ENCODE measurements at places on chromosomes 6 and 20. TPM values are rescaled to one million over a fixed set of nuclear protein-coding genes. Genes with fewer than 3 reads are reported as not detected.
A peak's percentile ranks its signal among the peaks of the same experiment; 100 is the strongest.

DNA sequence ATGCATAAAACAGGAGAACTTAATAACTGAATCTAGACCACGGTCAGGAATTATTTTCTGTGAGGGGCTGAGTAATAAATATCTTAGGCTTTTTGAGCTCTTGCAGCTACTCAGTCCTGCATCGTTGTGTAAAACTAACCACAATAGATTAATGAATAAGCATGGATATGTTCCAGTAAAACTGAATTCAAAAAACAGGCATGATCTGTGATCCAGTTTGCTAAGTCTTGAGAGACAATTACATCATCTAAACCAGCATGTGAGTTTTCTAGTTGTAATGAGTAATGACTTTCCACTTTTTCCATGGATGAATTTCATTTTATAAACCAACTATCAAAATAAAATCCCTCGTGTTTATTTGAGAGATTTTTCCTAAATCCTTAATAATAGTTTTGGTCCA is 336.8 kb downstream of the RFPL4B start:
- DNase-seq, result no peak

- no peak for DNase-seq
Measured at GRCh38 chr6:72864799-72865198, 242.9 kb downstream of the KCNQ5 start.

DNA sequence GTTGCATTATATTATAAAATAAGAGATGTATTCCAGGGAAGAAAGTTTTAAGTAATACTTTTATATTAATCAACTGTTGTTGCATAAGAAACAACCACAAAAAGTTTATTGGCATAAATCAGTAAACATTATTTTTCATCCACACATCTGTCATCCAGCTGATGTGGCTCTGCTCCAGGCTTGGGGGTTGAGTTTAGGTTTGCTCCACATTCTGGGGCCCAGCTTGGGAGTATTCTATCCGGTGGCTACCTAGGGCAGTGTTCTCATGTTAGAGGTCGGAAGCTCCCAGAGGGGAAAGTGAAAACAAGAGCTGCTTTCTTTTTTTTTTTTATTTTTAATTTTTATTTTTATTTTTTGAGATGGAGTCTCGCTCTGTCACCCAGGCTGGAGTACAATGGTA is 728.4 kb upstream of the FLRT3 start:
- no peak for DNase-seq

DNA sequence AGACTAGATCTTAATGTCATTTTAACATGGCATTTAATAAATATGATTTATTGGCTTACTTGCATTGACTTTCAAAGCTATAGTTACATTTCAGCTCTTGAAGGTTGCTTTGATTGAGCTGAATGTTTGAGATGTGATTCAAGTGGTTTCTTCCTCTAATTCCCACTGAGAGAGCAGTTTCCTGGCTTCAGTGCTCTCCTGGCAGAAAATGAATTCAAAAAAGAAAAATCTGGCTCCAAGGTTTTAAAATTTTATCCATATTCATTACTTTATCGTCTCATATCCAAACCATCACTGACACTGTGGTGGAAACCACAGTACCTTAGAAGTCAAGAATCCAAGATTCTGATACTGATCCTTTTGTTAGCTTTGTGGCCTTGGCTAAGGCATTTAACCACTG is 263.1 kb upstream of the HSF2 start:
- DNase-seq, result no peak

The PPP1R18 gene
- 28.0 TPM for total RNA-seq

The LY6G6F gene
- not detected for total RNA-seq

The LGSN gene
- not detected for total RNA-seq

DNA sequence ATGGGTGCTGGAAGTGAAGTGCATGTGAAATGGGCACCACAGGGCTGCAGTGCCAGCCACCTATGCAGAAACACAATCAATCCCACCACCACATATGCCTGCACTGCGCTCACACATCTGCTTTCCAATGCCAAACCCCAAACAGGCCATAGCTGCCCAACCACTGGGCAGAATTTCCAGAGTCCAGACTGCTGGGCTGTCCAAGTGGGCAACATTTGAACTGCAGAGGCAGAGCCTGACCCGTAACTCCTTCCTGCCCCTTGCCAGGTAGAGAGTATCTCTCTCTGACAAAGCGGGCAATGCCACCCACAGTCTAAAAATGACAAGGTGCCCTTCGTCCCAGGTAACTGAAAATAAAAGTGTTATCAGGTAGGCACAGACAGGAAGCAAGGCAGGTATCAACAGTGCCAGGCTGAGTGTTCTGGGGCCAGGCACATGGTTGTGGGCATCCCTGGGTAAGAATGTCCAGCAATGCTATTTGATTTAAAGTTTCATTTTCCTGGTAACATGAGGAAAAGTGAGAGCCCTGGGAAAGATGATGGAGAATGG is 79.5 kb downstream of the FOXA2 start:
- no peak for DNase-seq

DNA sequence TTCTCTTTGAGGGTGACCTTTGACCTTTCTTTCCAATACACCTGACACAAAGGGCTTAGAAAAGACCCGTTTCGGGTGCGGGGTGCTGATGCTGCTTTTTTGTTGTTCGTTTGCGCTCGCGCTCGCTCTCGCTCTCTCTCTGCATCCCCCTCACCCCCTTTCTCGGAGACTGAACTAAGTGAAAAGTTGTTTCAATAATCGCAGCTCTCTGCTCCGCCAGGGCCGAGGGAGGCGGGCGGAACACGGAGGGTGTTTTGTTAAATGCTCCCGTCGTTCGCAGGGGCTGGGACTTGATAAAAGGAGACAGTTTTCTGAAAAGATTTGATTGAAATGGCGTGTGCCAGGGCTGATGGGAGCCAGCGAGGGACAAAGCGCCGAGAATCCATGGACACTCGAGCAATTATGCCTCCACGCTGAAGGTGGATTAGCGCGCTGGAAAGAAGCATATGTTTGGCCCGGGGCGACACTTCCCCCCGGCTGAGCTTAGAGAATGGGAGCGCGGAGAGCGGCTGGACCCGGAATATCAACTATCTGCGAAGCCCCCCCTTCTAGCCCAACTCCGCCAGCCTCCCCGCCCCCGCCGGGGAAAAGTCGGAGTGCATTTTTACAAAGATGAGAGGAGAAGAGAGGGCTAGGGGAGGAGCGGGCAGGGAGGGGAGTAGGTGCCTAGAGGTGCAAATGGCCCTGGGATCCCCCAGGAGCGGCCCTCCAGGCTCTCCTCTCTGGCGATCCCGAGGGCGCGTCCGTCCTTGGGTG is 25.0 kb downstream of the TFAP2A start:
- DNase-seq, result no peak

DNA sequence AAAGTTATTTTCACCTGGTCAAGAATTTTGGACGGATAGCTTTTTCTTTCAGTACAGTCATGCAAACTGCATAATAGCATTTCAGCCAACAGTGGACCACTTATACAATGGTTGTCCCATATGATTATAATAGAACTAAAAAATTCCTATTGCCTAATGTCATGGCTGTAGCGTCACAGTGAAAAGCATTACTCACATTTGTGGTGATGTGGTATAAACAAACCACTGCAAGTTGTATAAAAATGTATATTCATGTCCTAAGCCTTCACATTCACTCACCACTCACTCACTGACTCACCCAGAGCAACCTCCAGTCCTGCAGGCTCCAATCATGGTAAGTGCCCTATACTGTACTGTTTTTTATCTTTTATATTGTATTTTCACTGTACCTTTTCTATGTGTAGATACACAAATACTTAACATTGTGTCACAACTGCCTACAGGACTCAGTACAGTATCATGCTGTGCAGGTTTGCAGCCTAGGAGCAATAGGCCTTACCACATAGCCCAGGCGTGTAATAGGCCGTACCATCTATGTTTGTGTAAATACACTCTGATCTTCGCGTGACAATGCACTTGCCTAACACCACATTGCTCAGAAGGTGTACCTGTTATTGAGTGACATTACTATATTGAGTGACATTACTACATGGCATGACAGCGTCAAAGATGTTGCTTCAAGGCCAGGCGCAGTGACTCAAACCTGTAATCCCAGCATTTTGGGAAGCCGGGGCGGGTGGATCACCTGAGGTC is 17.9 kb downstream of the ABHD12 start:
- no peak for DNase-seq

GRCh38 chr6:128598571-128598970 is 78.2 kb upstream of the PTPRK start:
- no peak for DNase-seq

GRCh38 chr20:24523661-24524060 is 54.2 kb downstream of the SYNDIG1 start:
- DNase-seq, result no peak

- no peak for DNase-seq
Measured at GRCh38 chr6:165616116-165616515, 46.9 kb downstream of the PDE10A start.

DNA sequence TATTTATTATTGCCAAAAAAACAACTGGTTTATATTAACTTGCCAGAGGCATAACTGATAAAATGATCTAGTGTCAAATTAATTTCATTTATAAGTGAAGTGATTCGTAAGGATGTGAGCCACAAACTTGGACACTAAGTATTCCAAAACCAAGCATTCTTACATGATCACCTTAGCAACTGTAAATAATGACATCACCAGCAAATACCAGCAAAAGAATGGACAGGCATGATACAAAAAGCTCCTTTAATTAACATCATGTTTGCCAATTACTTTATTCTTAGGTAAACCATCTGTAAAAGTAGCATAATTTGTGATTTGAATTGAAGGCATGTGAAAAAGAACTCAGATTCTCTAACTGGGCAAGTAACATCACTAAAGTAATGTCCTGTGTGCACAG is 17.2 kb upstream of the FNDC1 start:
- DNase-seq, result no peak

- DNase-seq, result no peak
Measured at GRCh38 chr6:157711060-157711459, 112.0 kb upstream of the SNX9 start.

DNA sequence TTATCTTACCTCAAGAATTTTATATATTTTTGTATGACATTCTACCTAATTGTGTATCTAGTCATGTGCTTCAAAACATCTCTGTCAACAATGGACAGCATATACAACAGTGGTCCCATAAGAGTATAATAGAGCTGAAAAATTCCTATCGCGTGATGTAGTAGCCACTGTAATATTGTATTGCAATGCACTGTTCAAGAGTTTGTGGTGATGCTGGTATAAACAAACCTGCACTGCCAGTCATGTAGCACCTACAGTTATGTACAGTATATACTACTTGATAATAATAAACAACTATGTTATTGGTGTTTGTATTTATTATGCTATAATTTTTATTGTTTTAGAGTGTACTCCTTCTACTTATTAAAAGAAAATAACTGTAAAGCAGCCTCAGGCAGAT is 672.7 kb downstream of the CD109 start:
- DNase-seq, result no peak

- DNase-seq, result peak; percentile 45
Measured at GRCh38 chr20:59994697-59995122, 36.5 kb downstream of the CDH26 start.

DNA sequence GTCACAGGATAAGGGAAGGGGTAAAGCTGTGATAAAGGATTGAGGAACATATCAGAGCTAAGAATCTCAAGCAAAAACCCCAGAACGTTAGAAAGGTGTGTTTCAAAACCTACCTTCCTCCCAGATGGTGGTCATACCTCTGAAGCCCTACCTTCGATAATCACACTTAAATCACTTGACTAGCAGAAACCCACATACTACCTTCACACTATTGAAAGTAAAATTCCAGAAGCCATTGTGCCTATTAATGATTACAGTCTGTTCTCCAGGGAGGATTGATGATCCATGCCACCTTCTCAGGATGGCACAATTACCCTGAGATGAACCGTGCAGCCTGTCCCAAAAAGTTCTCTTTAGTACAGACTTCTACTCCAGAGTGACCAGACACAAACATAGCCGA is 72.3 kb upstream of the SOX4 start:
- no peak for DNase-seq

The DACT2 gene
- 2.4 TPM for total RNA-seq

The CGAS gene
- 2.0 TPM for total RNA-seq

DNA sequence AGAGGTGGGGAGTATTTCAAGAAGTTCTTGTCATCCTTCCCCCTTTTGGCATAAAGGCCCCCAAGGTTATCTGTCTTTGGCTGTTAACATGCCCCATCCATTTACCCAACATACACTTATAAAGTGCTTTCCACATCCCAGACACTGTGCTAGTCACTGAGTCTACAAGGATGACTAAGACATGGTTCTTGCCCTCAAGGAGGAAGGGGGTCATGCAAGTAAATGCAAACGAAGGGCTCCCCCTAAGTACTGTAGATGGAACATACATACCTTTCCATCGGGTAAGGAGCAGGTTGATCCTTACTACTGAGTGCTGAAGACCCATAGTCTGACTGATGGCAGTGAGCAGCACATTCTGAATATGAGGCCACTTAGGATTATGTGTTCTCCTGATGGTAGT is 38.3 kb downstream of the HECA start:
- no peak for DNase-seq

GRCh38 chr6:51301962-51302361 is 483.3 kb downstream of the TFAP2B start:
- DNase-seq, result no peak

DNA sequence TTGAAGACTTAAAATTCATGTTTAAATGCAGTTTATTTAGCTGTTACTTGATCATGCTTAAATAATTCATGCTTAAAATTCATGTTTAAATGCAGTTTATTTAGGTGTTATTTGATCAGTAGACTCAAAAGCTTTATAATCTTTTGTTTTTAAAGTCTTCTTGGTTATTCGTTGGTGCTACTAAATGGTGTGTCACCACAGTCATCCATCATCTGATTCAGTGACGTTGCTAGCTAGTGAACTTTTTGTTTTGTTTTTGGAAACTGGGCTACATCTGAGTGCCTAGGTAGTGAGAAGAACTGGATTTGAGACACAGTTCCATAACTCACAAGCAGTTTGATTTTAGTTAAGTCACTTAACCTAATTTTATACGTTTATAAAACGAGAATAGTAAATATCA is 20.9 kb downstream of the SCAF8 start:
- no peak for DNase-seq
